ENCODE measurements at places on chromosomes 11 and 22.

DNA sequence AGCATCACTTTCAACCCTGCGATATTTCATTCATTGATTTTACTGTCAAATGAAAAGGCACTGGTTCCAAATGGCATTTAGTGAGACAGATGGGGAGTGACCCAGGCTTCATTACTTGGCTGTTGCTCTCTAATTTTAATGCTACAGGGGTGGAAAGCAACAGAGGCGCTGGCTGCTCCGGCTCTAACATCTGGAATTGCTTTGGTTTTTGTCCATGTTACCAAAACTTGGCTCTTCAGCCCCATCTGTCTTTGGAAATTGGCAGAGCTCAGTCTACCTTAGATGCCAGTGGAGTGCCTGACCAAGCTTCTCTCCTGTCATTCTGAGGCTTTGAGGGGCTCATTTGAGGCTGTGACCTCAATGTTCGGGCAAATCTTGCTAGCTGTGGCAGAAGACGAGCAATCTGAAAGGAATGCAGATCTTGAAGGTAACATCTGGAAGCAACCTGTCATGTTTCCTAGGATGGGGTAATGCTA, 409.5 kb upstream of the SYN3 start:
- DNase-seq: no peak

DNA sequence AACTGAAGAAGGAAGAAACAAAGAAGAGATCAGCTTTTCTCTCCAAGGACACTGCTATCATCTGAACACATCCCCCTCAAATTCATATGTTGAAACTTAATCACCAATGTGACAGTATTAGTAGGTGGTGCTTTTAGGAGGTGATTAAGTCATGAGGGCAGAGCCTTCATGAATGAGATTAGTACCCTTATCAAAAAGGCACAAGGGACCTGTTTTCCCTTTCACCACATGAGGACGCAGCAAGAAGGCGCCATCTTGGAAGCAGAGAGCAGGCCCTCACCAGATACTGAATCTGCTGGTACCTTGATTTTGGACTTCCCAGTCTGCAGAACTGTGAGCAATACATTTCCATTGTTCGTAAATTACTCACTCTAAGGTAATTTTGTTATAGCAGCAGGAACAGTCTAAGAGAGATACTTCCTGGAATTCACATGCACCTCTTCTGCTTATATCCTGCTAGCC, 20.9 kb upstream of the CREB3L1 start:
- no peak for DNase-seq

DNA sequence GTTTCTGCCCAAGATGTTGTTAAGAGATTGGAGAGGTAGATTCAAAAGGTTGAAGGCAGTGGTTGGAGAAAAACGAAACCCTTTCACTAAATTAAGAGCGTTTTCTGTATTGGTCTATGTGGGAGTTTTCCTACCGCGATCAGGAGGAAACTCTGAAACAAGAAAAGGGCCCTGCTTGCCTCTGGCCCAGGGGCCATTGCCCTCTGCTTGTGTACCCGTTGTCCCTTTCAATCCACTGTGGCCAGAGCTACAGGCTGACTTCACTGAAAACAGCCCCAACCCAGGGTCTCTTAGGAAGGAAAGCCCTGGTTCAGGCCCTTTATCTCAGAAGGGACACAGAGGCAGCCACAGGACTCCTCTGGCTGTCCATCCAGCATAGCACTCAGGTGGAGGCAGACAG, 99.1 kb downstream of the CSNK2A3 start:
- DNase-seq: no peak

DNA sequence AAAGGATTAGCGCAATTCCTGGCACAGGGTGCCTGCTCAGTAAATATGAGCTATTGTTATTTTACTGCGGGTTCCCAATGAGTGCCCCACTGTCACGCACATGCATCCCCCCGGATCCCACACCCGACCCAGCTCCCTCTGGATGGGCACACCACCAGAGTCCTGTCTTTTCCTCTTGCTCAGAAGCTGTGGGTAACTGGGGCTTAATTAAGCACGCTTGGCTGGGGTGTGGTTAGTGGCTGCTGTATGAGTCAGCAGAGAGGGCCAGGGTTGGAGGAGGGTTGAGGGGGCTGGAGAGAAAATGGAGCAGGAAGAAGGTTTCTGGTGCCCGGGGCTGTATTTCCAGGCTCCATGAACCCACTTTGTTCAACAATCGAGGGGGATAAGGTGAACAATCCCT, 30.3 kb upstream of the NECTIN1 start:
- no peak for DNase-seq

DNA sequence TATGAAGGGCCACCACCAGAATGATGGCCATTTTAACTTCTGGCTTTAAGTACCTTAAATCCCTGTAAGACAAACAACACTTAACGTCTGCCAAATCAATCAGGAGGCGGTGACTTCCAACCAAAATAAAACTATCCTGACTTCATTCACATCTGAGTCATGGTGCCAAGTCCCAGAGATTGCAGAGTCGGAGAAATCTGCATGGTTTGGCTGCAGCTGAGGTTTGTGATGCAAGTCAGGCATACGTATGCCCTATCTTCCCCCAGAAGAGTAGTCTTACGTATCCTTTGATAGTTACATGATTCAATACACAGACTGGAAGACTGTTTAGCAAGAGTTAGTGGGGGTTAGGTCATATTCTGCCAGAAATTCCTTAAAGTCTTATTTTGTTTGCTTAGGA, 1.7 kb upstream of the GAB2 start:
- no peak for DNase-seq

DNA sequence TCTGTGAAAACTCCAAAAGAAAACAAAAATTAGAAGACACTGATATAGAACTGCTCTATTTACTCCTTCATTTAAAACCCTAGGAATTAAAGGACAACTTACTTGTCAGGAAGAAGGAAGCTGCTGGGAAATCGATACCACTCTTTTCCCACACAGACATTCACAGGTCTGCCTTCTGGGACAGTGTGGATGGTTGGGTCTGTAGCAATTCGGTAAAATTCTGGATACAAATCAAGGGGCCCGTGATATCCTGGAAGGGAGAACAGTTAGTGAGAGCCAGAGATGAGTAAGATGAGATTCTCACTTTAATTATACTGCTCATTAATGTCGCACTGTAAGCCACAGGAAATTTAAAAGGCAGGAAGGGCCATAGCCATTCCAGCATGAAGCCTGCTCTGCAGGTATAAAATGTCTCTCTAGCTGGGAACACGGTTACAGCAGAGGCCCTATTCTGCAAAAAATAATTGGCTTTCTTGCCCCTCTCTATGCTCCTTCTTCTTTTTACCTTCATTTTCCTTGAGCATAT, 34.0 kb downstream of the ALG9 start:
- DNase-seq: no peak

- no peak for DNase-seq
These were observed 288.3 kb downstream of the TENM4 start for GRCh38 chr11:79152511-79152910.

DNA sequence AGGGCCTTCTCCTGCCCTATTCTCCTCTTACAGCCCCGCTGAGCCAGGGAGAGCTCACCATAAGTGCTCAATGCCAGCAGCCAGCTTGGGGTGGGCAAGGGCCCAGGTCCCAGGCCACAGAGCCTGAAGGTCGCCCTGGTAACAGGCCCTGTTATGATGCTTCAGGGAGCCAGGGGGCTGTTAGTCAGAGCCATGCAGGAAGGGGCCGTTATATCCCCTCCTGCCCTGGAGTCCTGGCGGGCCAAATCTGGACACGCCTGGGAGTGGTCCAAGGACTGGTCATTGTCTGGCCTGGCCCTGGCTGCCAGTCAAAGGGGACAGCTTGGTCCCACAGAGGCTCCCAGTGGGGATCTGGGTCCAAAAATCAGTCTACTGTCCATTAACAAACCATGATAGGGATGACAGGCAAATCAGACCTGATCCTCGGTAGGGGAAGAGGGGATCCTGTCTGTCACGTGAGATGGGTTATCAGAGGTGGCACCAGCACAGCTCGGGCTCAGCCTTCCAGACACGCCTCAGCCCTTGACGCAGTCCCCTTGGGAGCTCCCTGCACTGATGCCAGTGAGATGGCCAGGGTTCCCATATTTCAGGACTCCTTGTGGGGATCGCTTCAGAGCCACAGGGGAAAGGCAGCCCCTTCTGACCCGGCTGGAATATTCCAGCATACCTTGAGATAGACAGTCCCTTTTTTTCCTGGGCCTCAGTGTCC, 55.9 kb downstream of the LRRC32 start:
- DNase-seq: no peak

- DNase-seq: no peak
These were observed 16.5 kb downstream of the NAP1L4 start for GRCh38 chr11:2975594-2975993.

DNA sequence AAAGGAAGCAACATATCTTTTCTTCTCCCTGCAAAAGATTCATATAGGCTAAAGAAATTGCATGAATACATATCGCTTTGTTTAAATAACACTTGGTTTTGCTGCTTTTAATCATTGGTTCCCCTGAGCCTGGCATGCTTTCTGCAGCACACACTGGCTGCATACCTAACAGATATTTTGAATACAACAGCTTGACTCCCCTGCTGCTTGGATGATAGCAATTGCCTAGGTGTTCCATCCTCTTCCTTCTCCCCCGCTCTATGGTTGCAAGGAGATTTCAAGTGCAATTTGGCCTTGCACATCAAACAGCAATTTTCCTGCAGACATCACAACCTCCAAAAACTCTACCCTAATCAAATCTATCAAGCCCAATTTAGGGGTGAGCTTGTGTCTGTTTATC, 430.0 kb downstream of the NTM start:
- DNase-seq: no peak

DNA sequence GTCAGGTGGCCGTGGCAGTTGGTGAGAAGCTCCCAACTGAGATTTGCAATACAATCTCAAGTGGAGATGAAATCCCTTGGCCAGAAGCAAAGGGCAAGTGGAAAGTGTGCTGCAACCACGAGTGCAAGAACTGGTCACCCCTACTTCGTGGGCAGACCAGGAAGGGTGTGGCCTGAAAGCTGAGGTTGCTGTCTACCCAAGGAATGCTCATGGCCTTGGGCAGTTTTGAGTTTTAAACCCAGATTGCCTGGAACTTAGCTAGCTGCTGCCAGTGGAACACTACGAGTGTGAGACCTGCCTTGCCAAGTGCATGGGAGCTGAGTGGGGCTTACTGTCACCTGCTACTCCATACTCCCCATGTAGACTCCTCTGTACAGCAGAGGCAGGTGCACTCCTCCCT, 113.3 kb upstream of the FAT3 start:
- no peak for DNase-seq

DNA sequence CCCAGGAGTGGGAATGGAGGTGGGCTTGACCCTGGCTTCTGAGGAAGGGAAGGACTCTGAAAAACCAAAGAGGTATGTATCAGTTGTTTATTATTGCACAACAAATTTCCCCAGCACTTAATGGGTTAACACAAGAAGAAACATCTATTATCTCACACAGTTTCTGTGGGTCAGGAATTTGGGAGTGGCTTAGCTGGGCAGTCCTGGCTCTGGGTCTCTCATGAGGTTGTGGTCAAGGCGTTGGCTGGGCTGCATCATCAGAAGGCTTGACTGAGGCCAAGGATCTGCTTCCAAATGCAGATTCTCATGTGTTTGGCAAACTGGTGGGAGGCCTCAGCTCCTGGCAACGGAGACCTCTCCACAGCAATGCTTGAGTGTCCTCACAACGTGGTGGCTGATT, 17.5 kb upstream of the SMIM38 start:
- no peak for DNase-seq

GRCh38 chr11:94144216-94144615, 15.6 kb downstream of the PANX1 start:
- DNase-seq: no peak
